Stimulated activated CD8-positive, alpha-beta memory T cell treated with anti-CD3 and anti-CD28 coated beads, Interleukin-2, amount 100 ng/mL, for 48 hours (primary cell): ENCODE measurements at places on chromosomes 5 and 9.

DNA sequence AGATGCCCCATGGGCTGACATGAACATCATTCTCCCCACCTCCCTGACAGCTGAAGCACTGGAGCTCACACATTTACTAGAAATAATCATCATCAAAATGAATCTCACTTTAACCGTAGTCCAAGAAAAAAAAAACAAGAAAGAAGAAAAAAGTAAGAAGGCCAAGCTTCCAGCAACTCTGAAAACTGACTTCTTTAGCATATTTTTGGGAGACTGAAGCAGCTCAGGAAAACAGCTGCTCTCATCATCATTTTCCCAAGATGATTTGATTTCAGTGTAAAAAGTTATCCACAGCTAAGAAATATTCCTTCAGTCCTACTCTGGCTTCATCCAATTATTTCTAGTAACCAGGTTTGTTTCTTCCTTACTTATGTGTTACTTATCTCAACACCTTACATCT lies 91.7 kb downstream of the GLDC start:
- no peak for DNase-seq

DNA sequence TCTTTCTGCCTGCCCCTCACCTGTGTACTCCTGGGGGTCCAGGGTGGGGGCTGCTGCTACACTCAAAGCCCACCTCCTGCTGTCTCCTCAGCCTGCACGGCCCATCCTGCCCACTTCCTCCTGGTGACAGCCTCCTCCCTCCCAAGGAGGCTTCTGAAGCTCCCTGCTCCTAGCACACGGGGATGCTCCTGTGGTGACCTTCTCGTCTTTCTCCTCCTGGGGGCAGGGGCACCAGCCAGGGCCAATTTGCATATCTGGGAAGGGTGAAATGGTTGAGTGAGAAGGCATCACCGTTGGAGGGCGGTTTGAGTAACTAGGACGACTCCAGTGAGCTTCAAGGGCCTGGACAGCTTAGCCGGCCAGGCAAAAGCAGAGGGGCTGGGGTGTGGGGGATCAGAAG lies 51.9 kb upstream of the COL5A1 start:
- DNase-seq = no peak

GRCh38 chr5:91963166-91963565 lies 580.0 kb upstream of the ARRDC3 start:
- DNase-seq = no peak

- DNase-seq = no peak
Observed at GRCh38 chr5:103867857-103868598, 305.4 kb upstream of the NUDT12 start.

DNA sequence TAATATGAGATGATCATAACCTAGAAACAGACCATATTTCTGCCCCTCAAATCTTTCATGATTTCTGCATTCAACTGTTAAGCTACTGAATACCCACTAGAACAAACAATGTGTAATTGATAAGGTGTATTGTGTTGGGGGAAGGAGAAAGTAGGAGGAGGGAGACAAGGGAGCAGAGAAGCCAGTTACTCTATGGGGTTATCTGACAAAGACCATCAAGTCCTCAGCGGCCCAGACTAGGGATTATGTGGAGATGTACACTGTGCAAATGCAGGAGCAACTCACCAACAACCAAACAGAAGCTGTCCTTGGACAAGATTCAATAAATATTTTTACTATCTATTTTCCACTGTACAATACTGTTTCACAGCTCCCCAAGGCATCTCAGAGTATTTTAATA lies 2.7 kb downstream of the NRG2 start:
- DNase-seq = no peak

DNA sequence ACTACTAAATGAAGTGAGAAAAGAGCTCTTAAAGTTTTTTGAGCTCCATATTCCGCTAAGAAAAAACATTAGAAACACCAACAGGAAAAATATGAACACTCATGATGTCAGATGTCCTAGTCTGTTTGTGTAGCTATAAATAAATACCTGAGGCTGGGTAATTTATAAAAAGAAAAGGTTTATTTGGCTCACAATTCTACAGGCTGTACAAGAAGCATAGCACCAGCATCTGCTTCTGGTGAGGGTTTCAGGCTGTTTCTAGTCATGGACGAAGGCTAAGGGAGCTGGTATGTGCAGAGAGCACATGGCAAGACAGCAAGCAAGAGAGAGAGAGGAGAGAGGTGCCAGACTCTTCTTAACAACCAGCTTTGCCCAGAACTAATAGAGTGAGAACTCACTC lies 186.2 kb downstream of the PLK2 start:
- no peak for DNase-seq

- DNase-seq = no peak
Observed at GRCh38 chr5:311963-312362, 9.6 kb upstream of the AHRR start.

DNA sequence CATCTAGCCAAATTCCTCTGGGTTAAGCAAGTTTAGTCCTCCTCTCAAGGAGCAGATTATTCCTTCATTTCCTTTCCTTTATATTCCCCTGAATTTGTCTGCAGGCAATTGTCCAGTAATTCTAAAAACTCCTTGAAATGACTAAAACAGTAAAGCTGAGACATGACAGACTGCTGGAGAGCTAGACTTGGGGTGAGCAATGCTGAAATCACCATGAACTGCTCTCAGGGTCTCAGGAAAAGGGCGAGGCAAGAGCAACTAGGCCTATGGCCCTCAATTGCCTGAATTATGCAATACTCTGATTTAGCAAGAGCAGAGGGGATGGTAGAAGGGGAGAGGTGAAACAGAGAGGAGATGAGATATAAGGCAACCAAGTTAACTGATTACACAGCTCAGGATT lies 172.9 kb upstream of the NREP start:
- DNase-seq = no peak

DNA sequence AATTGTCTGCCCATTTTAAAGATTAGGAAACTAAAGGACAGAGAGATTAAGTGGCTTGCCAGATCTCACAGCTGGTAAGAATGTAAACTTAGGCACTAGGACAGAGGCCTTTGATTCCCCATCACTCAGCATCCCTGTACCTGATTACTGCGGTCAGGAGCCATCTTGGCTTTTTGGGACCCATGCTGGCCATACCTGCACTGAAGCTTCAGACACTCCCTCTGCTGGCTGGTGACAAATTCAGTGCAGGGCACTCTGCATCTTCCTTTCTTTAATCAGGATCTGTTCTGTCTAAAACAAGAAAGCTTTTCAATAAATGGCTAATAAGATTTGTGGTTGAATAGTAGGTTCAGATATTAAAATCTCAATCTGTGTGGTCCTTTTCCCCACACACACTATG lies 215.5 kb upstream of the RORB start:
- DNase-seq = no peak

DNA sequence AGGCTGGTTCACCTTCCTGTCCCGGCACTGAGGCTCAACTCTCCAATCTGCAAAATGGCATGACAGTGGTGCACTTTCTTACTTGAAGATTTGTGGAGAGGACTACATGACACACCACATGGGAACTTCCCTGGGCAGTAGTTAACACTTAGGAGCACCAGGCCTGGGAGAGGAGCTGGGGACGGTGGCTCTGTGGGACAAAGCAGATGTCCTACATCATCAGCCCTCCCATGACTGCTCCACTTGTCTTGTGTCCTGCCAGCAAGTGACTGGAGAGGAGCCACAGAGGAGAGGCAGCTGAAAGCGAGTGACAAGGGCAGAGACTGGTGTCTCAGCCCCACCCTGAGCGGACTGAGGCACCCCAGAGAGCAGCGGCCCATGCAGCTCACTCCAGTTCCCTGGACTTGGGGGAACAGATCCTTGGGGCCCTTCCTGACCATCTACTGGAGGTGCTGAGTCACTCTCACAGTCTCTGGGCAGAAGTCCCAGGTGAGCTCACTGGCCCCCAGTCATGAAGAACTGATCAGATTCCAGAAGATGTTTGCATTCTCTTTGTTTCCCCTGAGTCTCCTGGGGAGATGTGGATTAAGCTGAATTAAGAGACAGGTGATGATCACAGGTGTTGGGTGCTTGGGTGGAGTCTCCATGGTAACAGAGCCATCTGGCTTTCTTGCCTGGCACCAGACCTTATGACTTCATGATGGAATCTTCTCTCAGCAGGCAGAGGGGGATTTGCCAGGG lies 13.2 kb upstream of the SLC25A48 start:
- no peak for DNase-seq

DNA sequence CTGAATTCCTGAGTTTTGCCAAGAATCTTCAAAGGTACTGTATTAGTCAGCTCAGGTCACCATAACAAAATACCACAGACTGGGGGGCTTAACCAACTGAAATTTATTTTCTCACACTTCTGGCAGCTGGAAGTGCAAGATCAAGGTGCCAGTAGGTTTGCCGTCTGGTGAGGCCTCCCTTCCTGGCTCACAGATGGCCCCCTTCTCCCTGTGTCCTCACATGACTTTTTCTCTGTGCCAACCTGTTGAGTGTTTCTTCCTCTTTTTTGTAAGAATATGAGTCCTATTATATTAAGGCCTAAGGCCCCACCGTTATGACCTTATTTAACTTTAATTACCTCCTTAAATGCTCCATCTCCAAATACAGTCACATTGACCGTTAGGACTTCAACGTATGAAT lies 156.1 kb upstream of the KIF2A start:
- no peak for DNase-seq

GRCh38 chr9:87307848-87308247 lies 189.8 kb upstream of the DAPK1 start:
- DNase-seq = no peak

DNA sequence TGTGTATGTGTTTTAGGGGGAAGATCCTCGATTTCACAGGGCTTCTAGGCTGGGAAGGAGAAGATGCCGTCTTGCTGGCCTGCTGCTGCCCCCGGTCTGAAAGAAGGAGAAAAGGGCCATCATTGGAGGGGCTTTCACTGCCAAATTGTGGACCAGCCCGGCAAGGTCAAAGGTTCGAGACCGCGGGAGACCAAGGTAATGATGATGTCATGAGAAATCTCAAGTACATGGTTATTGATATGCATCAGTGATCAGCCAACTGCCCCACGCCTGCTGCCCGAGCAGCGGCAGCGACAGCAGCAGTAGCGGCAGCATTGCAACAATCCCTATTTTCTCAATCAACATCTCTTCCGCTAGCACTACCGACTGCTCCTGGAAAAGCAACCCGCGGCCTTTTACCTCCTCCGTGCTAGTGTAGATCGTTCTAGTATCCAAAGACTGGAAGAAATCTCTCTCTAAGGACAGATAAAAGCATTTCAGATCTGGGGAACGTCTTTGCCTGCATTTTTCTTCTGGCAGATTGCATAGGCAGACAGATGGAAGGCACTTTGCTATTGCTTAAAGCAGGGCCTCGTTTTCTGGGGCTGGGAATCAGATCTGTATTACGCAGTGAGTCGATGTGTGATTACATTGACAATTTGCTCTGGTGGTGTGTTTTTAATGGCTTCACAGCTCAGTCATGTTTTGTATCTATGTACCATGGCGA lies 215.3 kb downstream of the MEF2C start:
- DNase-seq = no peak

- DNase-seq = no peak
Observed at GRCh38 chr5:138841531-138841930, 33.6 kb downstream of the LRRTM2 start.

GRCh38 chr9:105373723-105374122 lies 74.1 kb upstream of the FSD1L start:
- no peak for DNase-seq

GRCh38 chr5:109907189-109907588 lies 217.5 kb downstream of the MAN2A1 start:
- no peak for DNase-seq

DNA sequence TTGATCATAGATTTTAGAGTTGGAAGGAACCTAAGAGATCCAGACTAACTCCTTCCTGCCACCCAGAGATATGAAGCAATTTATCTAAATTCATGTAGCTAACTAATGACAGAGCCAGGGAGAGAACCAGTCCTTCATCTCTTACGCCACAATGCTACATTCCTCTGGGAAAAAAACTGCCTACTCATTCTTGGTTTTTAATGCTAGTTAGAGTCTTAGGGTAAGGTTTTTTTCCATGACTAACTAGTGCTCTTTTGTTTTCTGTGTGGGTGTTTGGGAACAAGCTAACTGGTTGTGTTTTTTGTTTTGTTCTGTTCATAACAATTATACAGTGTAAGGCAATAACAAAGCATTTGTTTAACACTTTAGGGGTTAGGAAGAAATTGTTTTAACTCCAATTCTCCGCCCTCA lies 52.4 kb downstream of the SLC44A1 start:
- DNase-seq = no peak

DNA sequence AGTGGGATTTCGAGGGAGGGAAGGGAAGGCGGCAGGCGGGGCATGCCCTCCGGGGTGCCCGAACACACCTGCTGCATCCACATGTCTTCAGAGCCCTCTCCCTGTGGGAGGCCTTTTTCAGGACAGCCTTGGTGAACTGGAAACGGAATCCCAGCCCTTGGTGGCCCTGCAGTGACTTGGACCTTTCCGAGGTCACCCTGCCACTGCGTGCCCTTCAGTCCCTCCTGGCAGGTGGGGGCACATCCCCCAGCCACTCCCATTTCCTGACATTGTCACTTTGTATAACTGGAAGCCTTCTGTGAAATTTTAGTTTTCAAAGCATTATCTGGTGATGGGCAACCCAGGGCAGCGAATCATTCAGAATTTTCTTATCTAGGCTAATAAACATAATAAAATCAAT lies 11.0 kb upstream of the AHRR start:
- no peak for DNase-seq

- DNase-seq = no peak
Observed at GRCh38 chr5:66896171-66896570, 300.0 kb downstream of the MAST4 start.

DNA sequence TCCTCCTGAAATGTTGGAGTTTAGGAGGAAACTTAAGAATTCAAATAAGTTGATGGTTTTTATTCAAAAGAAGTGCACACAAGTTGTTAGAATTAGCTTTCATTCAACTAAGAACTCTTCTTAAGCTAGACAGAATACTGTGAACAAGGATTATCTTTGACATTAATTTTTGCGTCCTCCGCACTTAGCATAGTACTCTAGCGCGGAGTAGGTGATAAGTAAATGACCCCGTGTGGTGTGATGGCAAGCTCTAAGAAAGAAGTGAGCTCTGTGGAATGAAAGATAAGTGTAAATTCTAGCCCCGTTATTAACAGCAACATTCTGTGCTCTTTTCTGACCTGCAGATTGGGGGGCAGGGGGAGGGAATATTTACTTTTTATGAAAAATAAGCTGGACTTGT lies 1.0 kb downstream of the BRIX1 start:
- DNase-seq = no peak

GRCh38 chr9:93624977-93625376 lies 48.6 kb downstream of the PHF2 start:
- DNase-seq = no peak

DNA sequence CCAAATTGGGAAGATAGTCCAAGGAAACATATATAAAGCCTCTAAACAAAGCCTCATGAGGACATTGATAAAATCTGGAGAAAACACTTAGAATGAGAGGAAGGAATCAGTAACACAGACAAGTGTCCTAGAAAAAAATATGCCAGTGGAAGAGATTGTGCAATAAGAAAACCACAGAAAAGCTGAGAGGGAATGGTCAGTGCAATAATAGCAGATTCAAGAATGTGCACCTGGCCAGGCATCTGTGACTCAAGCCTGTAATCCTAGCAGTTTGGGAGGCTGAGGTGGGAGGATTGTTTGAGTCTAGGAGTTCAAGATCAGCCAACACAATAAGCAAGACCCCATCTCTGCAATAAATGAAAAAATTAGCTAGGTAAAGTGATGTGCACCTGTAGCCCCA lies 691.2 kb upstream of the CDH6 start:
- no peak for DNase-seq

GRCh38 chr5:142915813-142916424 lies 145.7 kb downstream of the ARHGAP26 start:
- no peak for DNase-seq

GRCh38 chr9:132042324-132042723 lies 37.3 kb downstream of the MED27 start:
- DNase-seq = no peak

- DNase-seq = no peak
Observed at GRCh38 chr5:9654886-9655285, 24.7 kb upstream of the TAS2R1 start.
